ENCODE measurements at places on chromosomes 4 and X.

DNA sequence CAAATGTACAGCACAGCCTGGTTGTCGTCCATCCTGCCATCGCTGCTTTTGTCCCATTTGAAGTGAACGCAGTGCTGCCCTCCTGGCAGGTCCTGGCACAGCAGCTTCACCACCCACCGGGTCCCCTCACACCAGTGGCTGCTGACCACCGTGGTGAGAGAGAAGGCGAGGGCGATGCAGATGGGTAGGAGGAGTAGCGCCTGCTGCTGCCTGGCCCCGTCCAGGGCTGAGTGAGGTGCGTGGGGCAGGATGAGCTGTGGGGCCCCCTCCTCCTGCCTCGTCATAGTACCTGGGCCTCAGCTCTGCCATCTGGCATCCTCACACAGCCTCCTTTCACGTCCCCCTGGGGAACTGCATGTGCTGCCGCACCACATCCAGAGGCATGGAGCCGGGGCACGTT is 1.8 kb downstream of the DCAF8L2 start:
- no peak for DNase-seq

DNA sequence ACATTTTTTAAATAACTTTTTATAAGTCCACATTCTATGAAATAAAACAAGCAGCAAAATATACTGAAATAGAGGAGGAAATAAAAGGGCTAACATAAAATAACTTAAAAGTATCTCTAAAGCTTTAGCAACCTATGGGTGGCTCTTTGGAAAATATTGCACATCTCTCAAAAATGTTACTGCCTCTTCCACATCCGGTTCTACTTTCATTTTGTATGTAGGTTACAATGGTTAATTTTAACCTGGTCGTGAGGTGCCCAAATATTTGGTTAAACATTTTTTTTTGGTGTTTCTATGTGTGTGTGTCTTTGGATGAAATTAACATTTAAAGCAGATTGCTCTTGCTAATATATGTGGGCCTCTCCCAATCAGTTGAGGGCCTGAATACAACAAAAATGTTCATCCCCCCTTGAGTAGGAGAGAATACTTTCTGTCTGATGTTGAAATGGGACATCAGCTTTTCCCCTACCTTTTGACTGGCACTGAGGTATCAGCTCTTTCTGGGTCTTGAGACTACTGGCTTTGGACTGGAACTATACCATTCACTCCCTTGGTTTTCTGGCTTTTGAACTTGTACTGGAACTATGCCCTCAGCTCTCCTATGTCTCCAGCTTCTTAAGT is 353.0 kb downstream of the ADAM29 start:
- DNase-seq, result no peak

- DNase-seq, result no peak
Measured at GRCh38 chr4:110944501-110944900, 321.6 kb upstream of the PITX2 start.

GRCh38 chr4:74308215-74308614 is at the start of gene EPGN:
Gene EPGN, plus strand, starts transcription at chr4:74308470. Its CDS starts 64 bp downstream, at chr4:74308534.
- no peak for DNase-seq

DNA sequence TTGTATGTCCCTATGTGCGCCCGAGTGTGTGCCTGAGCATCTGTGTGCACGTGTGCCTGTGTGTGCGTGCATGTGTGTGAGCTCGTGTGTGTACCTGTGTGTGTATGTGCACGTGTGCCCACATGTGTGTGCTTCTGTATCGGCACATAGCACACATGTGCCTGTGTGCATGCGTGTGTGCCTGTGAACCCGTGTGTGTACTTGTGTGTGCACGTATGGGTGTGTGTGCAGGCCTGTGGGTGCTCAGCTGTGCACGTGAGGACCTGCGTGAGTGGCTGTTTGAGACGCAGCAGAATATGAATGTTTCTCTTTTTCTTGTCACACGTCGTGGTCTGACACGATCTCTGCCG is 4.3 kb downstream of the AKAP17A start:
- no peak for DNase-seq

DNA sequence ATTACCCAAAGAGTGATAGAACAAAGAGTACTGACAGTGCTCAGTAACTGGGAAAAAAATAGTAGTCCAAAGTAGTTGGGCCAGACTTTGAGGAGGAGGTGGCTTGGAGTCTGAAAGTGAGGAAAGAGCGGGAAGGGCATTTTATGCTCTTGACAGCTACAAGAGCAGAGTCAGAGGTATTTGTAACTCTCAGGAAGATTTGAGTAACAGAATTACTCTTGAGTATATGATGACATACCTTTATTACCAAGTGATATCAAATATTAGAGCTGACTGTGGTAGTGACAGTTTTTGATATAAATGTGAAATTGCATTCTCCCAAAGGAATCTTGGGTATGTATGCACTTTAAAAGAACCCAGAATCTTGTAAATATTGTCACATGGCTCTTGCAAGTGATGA is 2.2 kb downstream of the SLAIN2 start:
- no peak for DNase-seq

- no peak for DNase-seq
Measured at GRCh38 chr4:138961129-138961528, 54.5 kb upstream of the NOCT start.
